ENCODE measurements at places on chromosomes 2 and 18.

GRCh38 chr18:21448299-21448698 lies 152.2 kb downstream of the ESCO1 start:
- no peak for DNase-seq

- DNase-seq: no peak
Observed at GRCh38 chr18:8218197-8218596, 391.0 kb upstream of the RAB12 start.

DNA sequence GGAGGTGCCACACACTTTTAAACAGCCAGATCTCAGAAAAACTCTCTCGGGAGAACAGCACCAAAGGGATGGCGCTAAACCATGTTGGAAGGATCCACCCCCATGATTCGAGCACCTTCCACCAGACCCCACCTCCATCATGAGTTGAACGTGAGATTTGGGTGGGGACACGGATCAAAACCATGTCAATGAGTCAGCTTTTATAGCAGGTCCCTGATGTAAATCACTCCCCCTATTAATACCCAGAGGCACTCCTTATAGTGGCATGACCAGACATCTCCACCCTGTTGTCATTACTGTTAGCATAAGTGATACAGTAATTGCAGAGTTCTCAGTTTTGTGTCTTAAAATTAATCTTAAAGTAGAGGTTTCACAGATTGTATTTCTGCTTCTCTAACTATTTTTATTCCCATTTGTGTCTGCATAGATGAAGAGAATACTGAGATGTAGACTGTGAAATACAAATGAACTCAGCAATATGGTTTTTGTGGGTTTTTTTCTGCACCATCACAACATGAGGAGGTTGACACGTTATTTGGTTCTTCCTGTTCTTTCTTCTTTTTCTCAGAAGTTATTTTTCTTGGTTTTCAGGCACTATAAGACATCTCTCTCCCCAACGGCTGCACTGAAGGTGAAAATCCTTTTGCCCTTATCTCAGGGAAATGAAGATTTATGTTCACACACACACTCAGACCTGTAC lies 218.2 kb downstream of the ARL4C start:
- no peak for DNase-seq

GRCh38 chr2:54629914-54630857 lies 93.3 kb upstream of the EML6 start:
- DNase-seq: no peak

- no peak for DNase-seq
Observed at GRCh38 chr18:36297417-36298125, at the start of gene FHOD3. Gene FHOD3 (plus strand): TSS chr18:36297713. CDS start chr18:36297836, 123 bp downstream.

DNA sequence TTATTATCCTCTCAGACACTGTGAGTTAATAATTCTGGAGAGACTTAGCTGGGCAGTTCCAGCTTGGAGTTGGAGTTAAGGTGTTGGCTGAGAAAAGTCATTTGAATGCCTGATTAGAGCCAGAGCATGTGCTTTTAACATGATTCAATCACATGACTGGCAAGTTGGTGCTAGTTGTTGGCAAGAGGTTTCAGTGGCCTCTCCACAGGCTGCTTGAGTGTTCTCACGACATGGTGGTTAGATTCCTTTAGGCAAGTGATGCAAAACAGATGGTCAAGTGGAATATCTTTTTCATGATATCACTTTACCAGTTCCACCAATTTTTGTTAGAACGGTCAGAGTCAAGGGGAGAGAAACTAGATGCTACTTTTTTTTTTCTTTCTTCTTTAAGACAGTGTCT lies 262.7 kb upstream of the FN1 start:
- no peak for DNase-seq

DNA sequence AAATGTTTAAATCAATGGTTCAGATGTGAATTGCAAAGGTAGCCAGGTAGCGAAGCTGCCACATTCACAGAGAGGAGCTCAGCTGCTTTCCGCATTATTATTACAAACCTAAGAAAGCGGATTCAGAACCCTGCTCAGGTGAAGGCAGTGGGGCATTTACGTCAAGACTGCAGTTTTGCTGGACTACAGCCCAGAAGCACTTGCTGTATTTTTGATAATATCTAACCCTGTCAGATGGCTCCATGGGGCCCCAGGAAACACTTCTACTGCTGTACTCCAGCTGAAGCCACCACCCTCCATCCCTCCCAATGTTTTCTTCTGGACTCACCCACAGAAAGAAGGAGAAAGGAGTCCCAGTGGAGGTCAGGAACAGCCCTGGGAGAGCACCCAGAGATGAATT lies 96.9 kb downstream of the TPO start:
- DNase-seq: no peak
